ENCODE measurements at places on chromosomes 7 and 10. TPM values are rescaled to one million over a fixed set of nuclear protein-coding genes. Genes with fewer than 3 reads are reported as not detected.

The UPK3B gene
- 1.6 TPM for total RNA-seq

The DBF4 gene
- 67.5 TPM for total RNA-seq

The WDFY4 gene
- 0.25 TPM for total RNA-seq

The GRM3 gene
- total RNA-seq: not detected

The SUFU gene
- total RNA-seq: 9.9 TPM

The PRKCQ gene
- 27.5 TPM for total RNA-seq

The ELN gene
- total RNA-seq: not detected

The COA1 gene
- total RNA-seq: 31.9 TPM

DNA sequence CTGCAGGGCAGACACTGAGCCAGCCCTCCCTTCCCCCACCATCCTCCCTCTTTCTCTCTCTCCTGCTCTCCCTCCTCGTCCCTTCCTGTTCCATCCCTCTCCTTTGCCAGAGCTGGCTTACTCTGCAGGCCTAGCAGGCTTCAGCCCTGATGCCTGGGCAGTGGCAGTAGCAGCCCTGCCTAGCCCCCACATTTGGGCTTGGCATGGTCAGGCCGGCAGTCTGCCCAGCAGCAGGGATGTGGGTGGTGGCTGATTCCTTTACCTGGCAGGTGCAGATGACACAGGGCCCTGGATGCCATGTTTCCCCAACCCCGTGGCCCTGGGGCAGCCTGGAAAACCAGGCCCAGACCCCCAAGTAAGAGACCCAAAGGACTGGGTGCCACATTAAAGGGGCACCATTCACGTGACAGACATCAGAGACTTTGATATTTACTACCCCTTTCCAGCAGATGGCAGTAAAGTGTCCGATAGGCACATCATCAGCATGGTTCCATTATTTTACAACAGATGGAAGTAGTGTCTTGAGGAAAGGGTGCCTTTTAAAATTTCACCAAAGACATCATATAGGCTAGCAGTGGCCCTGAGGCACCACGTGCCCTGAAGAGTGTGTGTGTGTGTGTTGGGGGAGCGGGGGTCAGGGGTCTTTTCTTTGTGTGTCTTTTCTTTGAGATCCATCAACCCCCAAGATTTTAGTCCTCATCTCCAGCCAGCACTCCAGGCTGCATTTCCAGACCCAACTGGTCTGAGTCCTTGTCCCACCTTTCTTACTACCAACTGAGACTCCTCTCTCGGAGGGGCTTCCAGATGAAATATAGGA is 5.9 kb downstream of the KCP start:
- DNase-seq: peak; percentile 38

DNA sequence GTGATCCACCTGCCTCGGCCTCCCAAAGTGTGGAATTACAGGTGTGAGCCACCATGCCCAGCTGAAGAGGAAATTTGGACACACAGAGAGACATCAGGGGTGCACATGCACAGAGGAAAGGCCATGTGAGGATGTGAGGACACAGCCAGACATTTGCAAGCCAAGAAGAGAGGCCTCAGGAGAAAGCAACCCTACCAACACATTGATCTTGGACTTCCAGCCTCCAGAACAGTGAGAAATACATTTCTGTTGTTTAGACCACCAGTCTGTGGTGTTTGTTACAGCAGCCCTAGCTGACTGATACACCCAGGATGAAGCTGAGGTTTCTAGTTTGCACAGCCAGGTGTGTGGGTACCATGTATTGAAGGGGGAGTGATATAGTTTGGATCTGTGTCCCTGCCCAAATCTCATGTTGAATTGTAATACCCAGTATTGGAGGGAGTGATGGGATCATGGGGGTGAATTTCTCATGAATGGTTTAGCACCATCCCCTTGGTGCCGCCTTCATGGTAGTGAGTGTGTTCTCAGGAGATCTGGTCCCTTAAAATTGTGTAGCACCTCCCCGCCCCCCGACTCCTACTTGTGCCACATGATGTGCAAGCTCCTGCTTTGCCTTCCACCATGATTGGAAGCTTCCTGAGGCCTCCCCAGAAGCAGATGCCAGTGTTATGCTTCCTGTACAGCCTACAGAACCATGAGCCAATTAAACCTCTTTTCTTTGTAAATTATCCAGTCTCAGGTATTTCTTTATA is 64.7 kb upstream of the DUSP5 start:
- DNase-seq: peak; percentile 9

DNA sequence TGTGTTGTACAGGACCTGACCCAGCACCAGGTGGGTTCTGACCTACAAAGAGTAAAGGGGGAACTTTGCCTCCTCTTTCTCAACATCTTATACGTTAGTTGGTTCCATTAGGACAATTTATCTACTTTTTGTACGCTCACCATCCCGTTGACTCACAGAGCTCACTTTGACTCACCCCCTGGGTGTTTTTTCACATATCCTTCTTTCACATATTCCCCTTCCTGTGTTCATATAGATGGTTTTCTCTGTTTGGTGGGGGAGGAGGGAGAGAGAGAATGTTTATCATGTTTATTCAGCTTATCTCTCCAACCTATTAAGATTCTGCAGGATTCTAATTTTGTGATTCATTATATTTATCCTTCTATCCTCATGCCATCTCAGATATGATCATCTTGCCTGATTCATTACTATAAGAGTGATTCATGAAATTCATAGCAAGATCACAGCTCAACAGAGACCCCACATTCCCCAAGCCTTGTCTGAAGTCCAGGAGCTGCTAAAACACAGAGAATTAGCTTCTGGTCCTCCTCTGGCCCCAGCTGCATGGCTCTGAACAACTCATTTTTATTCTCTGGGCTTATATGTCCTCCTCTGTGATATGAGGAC is 37.2 kb downstream of the PRSS2 start:
- no peak for DNase-seq

- DNase-seq: no peak
Observed at GRCh38 chr7:94655126-94655847, 646 bp downstream of the SGCE start.

- no peak for DNase-seq
Observed at GRCh38 chr10:76049581-76050290, 618.3 kb downstream of the LRMDA start.

GRCh38 chr10:72062382-72062781 is 26.0 kb downstream of the SPOCK2 start:
- no peak for DNase-seq

DNA sequence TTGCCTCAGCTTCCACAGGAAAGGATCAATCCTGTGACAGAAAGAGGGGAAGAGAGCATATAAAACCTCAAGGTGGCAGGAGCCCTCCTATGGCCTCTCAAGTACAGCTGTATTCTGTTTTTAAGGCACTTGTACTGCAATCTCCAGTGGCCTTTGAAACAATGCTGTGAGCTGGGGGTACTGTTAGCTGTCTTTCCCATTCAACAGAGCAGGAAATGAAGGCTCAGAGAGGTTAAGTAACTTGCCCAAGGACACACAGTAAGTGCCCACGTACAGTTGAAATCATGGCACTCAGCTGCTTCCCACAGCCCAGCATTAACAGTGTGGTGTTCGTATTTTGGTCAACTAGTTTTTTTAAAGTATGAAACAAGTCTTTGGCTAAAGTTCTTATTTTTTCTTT is 34.0 kb downstream of the DUSP5 start:
- no peak for DNase-seq

DNA sequence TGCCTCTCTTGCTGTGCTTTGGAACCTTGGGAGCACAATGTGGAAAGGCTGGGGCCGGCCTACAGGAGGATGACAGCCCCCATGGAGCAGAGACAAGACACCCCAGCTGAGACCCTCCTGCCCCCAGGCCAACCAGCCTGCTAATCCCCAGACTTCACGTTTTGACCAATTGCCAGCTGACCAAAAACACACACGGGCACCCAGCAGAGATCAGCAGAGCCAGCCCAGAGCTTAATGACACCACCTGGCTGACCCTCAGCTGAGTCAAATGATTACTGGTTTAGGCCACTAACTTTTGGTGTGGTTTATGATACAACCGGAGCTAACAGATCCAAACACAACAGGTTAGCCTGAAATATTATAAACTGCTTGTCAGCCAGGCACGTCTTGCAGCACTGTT is 111.2 kb upstream of the KIF5B start:
- no peak for DNase-seq

DNA sequence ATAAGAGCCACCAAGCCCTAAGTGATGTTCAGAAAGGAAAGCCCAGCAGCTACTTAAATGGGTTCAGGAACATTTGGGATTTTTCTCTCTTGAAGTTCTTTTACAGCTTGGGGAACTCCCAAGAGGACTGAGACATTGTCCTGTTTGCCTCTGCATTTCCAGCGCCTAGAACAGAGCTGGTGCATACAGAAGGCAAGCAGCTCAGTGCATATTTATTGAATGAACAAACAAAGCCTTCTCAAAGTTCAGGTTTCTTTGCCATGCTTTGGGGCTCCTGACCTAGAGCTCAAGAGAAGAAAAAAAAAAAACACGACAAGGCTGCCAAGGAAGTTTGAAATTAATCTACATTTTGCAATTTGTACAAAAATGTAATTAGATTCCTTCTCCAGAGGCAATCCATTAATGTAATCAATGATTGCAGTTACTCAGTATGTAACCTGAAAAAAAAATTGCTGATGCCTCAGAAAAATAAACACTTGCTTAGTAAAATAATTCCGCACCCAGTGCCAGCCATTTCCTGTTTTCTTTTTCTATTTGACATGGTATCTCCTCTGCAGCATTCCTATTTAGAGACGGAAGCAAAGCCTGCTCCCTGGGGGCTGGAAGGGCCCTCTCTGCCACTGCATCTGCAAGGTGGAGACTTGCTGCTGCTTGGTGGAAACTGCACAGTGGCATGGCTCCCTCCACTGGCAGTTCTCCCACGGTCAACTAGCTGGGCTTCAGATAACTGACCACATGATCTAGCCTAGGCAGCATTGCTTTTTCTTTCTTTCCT is 157.3 kb downstream of the TMEM178B start:
- no peak for DNase-seq

- no peak for DNase-seq
Observed at GRCh38 chr7:140217750-140218501, 41.1 kb upstream of the KDM7A start.

- DNase-seq: no peak
Observed at GRCh38 chr7:51033727-51034520, 251.2 kb upstream of the GRB10 start.

GRCh38 chr10:132726951-132727350 is 59.0 kb downstream of the NKX6-2 start:
- no peak for DNase-seq

- no peak for DNase-seq
Observed at GRCh38 chr7:105974471-105974870, 11.4 kb downstream of the CDHR3 start.

- no peak for DNase-seq
Observed at GRCh38 chr10:79397051-79397450, 48.4 kb downstream of the ZCCHC24 start.

GRCh38 chr7:17492437-17492836 is 194.0 kb downstream of the AHR start:
- no peak for DNase-seq

- no peak for DNase-seq
Observed at GRCh38 chr7:97039374-97040065, 14.9 kb upstream of the DLX5 start.

DNA sequence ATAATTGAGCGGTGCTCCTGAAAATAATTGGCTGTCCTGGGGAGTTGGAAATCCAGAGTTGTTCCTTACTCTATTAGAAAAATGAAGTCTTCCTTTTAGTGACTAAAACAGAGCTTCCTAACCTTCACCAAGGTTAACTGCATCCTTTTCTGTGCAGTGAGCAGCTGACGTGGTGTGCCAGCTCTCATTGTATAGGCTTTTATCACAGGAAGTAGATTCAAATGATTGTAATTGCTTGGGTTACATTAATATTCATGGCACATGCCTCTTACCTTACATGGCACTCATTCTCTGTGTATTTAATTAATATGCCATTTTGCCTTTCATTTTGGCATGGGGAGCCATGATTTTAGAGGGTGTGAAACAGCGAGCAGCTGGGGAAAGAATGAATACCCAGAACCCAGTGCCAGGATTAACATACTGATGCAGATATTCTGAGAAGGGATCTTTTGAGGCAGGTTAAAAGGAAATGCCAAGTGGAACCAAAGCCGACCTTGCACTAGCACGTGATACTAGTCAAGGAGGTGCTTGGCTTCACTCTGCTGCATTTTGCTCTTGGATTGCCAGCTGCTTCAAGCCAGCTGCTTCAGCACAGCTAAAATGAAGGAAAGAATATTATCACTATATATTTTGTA is 115.3 kb downstream of the ST7 start:
- DNase-seq: no peak

- DNase-seq: no peak
Observed at GRCh38 chr7:38154278-38154677, 23.8 kb upstream of the STARD3NL start.

- no peak for DNase-seq
Observed at GRCh38 chr7:93231259-93231658, 907 bp upstream of the VPS50 start.

- DNase-seq: peak; percentile 25
Observed at GRCh38 chr7:107815254-107815882, 12.3 kb upstream of the SLC26A3 start.

DNA sequence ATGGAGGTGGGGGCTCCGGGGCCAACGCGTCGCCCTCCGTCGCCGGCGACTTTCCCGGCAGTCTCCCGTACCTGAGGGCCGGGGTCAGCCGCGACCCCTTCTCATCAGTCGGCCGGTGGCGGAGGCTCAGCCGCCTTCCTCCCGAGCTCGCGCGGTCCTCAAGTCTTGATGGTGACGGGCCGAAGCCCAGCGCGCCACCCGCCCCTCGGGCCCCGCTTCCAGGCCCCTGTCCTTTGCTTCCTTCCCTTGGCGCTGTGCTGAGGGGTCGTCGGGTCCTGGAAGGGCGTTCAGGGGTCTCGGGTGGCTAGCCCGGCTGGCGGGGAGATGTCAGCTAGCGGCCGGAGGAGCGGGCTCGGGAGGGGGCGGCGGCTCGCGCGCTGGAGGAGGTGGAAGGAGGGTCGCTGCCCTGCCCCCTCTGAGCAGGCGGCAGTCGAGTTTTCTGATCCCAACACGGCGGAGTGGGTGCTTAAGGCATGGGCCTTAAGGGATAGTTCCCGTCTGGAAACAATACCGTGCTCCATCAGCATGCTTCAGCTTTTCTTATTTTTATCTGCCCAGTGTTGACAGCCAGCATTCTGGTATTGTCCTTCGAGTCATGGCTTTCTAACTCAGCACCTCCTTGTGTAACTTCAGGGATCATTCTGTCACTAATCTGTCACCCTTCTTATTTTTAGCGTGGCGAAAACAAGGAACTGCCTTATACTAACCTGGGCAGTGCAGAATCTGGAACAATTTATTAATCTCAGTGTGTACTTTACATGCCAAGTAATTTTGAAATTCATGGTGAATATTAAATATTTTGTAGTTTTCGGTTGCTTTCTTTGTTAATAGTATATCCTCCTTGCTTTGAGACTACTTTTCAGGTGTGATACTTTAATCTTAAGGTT is 748 bp downstream of the PHTF2 start:
- peak; percentile 17 for DNase-seq

- DNase-seq: no peak
Observed at GRCh38 chr10:60536529-60537114, 146.9 kb upstream of the ANK3 start.

DNA sequence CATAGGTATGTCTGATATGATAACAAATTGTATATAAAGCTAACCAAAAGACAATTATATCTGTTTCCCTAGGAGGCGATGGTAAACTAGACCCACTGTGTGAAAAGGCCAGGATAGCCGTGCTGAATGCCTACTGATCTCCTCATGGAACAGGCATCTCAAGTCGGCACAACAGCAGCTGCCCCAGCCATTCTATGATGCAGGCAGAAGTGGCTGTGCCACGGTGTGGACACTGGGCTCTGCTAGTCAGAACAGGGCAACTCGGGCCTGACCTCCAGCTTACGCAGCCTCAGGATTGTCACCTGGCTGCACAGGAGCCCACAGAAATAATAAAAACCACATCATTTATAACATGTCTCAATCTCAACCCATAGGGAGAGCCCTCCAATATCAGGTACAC is 15.0 kb downstream of the C10orf53 start:
- DNase-seq: no peak

All from activated naive CD4-positive, alpha-beta T cell treated with anti-CD3 and anti-CD28 coated beads, Interleukin-2, amount 50 U/mL, for 72 hours (primary cell).